ENCODE measurements at places on chromosomes 7 and 10. TPM values are rescaled to one million over a fixed set of nuclear protein-coding genes. Genes with fewer than 3 reads are reported as not detected.

- peak; percentile 53 for DNase-seq
Measured at GRCh38 chr10:7686351-7687171, 16.6 kb upstream of the ITIH2 start.

GRCh38 chr10:85527616-85528317 is 838.8 kb downstream of the GRID1 start:
- no peak for DNase-seq

GRCh38 chr7:55992346-55992745 is 28.0 kb downstream of the NIPSNAP2 start:
- DNase-seq, result no peak

GRCh38 chr7:74633451-74633921 is 24.0 kb upstream of the GTF2I start:
- no peak for DNase-seq

GRCh38 chr10:37710831-37711616 is 146.4 kb downstream of the ZNF248 start:
- no peak for DNase-seq

The HIPK2 gene
- 81.0 TPM for total RNA-seq

The GJD4 gene
- not detected for total RNA-seq

The OPTN gene
- total RNA-seq, result 53.4 TPM

The LIPN gene
- total RNA-seq, result 1.6 TPM
